ENCODE measurements at places on chromosomes 16 and 17. TPM values are rescaled to one million over a fixed set of nuclear protein-coding genes. Genes with fewer than 3 reads are reported as not detected.

Gene KRTAP4-6
- not detected for total RNA-seq

Gene OR3A3
- total RNA-seq: not detected

Gene TEX19
- total RNA-seq: 0.48 TPM

Gene FASN
- 371 TPM for total RNA-seq

Gene PIK3R5
- 10.4 TPM for total RNA-seq

Gene RGS9
- 10.8 TPM for total RNA-seq

Gene ERN2
- total RNA-seq: 1.2 TPM

GRCh38 chr16:60077861-60078260 lies 1343.7 kb upstream of the GOT2 start:
- DNase-seq: no peak

DNA sequence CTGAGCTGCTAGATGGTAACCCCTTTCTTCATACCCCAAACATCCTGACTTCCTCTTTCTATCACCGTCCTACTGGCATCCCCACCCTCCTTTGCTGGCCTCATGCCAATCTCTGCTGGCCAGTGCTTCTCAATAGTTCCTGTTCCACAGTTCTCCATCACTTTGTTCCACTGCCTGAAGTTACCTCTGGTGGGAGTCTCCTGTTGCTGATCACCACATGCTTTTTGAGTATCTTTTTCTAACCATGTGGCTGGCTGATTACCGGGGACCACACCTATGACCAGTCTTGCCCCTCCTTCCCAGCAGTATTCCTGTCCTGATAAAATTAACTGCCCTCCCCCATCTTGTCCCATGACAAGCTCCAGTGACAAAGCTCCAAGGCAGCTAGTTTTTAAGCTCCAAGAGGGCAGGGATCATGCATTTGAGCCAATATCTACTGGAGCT lies 380.4 kb upstream of the CCL2 start:
- peak; percentile 36 for DNase-seq

- DNase-seq: no peak
These were observed 129.2 kb upstream of the NACA2 start for GRCh38 chr17:61720016-61720795.

- no peak for DNase-seq
These were observed 4.7 kb upstream of the FAM20A start for GRCh38 chr17:68605914-68606313.

GRCh38 chr16:56519459-56520250 lies at the start of gene BBS2:
TSS of gene BBS2 (minus strand) at chr16:56520024. CDS start at chr16:56519862, 162 bp downstream.
- peak; percentile 96 for DNase-seq

- DNase-seq: peak; percentile 89
These were observed 471 bp downstream of the PARD6A start for GRCh38 chr16:67661101-67661761.

DNA sequence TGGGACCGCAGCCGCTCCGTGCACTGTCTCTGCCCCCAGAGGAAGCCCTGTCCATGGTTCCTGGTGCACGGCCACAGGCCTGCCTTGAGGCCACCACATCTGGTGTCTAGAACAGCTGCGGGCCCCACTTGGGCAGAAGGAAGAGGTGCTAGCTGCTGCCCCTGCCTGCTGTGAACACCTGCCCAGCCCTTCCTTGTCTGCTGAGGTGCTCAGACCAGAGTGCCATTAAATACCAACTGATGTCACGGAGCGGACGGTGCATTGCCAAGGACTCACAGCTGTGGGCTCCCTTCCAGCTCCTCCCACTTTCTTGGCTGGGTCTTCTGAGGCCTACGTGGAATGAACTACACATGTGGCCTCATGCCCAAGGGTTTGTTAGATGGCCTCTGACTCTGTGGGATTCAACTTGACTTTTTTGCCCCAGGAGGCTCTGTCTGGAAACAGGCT lies 146.1 kb downstream of the RAB11FIP4 start:
- no peak for DNase-seq

DNA sequence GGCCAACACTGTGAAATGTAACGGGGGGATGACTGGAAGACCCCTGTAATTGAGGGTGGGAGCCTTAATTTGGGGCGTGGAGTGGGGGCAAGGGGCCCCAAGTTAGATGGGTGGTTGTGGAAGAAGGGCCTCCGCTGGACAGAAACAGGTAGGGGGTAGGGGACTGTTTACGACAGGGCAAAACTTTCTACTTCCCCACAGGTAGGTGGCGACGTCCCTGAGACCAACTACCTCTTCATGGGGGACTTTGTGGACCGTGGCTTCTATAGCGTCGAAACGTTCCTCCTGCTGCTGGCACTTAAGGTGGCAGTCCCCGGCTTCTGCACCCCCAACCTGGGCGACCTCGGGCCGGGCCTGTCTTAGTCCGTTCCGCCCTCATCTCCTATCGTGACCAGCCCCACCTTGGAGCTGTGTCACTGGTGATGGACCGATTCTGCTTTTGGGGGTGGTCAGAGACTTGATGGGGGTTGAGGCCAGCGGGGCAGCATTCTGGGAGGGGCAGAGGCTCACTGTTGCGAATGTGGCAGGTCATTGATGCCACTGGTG lies 6.8 kb downstream of the PPP4C start:
- no peak for DNase-seq

DNA sequence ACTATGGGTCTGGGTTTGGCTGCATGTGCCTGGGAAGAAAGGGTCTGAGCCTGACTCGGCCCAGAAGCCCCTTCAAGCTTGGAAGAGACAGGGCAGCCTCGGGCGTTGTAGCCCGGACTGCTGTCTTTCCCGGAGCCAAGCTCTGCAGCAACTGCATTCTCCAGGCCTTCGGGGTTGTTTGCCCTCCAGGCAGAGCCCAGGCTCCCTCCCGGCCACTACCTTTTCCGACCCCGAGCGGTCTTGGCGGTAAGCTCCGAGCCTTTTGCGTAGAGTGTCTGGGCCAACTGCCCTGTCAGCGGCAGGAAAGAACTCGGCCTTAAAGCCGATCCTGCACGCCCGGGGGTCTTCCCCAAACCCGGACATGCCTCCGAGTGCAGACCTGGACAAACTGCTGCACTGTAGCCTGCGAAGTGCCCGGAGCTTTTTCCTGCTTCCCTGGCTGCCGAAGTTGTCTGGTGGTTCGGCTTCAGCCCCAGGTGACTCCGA lies 1.3 kb downstream of the LHX1 start:
- no peak for DNase-seq

DNA sequence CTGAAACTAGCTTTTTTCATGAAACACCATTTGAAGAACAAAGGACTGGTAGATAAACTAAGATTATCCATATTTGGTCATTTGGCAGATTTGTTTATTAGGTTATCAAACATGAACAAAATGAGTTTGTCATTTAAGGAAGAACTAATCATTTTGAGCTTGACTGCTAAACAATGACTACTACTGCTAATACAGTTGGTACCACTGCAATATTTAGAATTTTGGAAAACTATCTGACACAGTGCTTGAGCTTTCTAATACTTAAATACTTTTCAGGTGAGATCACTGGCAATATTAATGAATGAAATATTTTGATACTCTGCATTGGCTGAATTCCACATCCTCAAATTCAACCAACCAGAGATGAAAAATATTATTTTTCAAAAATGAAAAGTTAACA lies 47.2 kb downstream of the MED13 start:
- no peak for DNase-seq

- no peak for DNase-seq
These were observed 2.9 kb downstream of the ACSF2 start for GRCh38 chr17:50428831-50429424.

- DNase-seq: no peak
These were observed 37.2 kb downstream of the GRIN2C start for GRCh38 chr17:74822335-74822938.

GRCh38 chr16:54422159-54422558 lies 135.6 kb upstream of the IRX3 start:
- DNase-seq: no peak

All from endodermal cell (in vitro differentiated cells).